ENCODE measurements at places on chromosomes 11 and 22.

DNA sequence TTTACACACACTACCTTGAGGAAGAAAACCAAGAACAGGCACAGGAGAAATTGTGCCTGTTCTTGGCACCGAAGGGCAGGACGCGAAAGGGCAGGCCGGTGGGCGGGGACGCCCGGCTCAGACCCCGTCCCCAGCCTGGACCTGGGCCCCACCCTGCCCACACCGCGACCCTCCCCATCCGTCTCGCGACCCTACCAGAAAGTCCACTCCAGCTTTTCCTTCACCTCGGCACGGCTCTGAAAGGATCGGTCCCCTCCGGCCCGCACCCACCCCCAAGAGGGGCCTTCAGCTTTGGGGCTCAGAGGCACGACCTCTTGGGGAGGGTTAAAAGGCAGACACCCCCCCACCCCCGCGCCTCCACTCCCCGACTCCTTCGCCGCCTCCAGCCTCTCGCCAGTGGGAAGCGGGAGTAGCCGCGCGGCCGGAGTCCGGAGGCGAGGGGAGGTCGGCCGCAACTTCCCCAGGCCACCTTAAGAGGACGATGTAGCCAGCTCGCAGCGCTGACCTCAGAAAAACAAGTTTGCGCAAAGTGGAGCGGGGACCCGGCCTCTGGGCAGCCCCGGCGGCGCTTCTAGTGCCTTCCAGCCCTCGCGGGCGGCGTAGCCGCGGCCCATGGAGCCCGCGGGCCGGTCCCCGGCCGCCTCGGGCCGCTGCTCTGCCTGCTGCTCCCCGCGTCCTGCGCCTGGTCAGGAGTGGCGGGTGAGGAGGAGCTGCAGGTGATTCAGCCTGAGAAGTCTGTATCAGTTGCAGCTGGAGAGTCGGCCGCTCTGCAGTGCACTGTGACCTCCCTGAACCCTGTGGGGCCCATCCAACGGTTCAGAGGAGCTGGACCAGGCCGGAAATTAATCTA is 4.4 kb downstream of the SEC14L6 start:
- no peak for DNase-seq

DNA sequence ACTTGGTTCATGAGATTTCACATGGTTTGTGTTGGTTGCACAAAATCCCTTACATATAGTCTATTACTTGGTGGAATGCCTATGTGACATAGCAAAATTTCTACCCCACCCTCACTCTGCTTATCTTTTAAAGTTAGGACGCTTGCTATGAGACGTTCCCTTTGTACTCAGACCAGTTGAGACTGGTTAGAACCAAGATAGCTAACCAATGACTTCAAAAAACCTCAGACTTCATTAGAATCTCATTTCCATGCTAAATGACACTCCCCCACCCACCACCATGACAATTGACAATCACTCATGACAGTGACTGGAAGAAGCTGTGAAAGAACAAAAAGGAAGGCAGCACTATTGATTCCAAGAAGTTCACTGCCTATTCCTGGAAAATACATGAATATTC is 313.6 kb downstream of the ETS1 start:
- no peak for DNase-seq

GRCh38 chr11:70398834-70399680 is 728 bp downstream of the CTTN start:
- DNase-seq: peak; percentile 24

GRCh38 chr22:46079093-46079860 is 71.0 kb upstream of the PPARA start:
- DNase-seq: peak; percentile 12

DNA sequence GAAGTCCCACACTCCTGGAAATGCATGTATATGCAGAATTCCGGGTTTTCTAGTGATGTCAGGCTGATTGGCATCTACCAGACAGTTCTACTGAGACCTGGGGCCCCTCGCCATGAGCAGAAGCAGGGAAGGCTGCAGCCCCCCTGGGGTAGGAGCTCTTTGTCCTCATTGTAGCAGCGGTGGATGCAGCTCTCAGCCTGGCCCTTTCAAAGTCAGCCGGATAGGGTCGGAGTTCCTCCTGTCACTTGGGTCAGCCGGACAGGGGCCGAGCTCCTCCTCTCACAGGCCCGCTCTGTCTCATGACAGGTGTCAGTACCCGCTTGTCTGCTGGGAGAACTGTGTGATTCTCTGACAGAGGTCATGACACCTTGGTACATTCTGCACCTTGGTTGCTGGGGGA is 30.0 kb downstream of the MRGPRD start:
- DNase-seq: no peak

- no peak for DNase-seq
Measured at GRCh38 chr11:105705786-105706530, 96.1 kb downstream of the GRIA4 start.

GRCh38 chr22:29386708-29387107 is 1.7 kb downstream of the AP1B1 start:
- DNase-seq: no peak

- no peak for DNase-seq
Measured at GRCh38 chr11:46277313-46277621, 195 bp upstream of the CREB3L1 start.

DNA sequence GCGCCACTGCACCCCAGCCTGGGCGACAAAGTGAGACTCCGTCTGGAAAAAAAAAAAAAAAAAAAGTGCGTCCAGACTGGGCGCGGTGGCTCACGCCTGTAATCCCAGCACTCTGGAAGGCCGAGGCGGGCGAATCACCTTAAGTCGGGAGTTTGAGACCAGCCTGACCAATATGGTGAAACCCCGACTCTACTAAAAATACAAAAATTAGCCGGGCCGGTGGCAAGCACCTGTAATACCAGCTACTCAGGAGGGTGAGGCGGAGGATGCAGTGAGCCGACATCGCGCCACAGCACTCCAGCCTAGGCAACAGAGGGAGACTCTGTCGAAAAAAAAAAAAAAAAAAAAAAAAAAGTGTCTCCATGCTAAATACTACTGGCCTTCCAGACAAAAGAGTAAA is 1.3 kb downstream of the USP28 start:
- no peak for DNase-seq

DNA sequence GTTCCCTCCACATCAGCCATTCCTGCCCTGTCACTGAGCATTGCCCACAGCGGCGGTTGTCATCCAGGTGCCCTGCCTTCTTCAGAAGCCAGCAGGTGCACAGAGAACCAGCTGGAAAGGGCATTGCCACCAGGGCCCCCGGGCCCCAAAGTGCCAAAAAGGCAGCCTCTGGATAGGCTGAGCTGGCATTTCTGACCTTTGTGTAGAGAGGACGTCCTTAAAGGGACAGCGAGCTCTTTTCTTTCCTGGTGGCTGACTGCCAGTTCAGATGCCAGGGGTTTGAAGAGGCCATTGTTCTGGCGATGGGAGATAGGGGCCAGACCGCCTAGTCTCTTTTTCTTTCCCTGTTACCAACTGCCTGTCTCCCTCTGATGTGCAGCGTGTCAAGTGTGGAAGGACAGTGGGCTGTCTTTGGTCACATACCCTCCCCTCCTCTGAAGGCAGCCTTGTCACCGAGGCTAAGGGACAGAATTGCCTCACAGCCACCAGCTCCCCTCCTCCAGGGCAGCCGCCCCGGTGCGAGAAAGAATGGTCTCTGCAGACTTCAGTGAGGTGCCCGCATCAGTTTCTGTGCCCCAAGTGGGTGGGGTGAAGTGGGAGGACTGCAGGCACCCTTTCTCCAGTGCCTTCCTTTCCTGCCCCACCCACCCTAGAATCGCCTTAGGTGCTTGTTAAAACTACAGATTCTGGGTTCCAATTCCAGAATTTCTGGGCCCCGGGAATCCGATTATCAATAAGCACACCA is 109.6 kb downstream of the SCN3B start:
- no peak for DNase-seq

- no peak for DNase-seq
Measured at GRCh38 chr11:130151196-130151595, 8.4 kb upstream of the ST14 start.

- DNase-seq: peak; percentile 27
Measured at GRCh38 chr11:43830928-43831440, 49.6 kb upstream of the ALKBH3 start.

DNA sequence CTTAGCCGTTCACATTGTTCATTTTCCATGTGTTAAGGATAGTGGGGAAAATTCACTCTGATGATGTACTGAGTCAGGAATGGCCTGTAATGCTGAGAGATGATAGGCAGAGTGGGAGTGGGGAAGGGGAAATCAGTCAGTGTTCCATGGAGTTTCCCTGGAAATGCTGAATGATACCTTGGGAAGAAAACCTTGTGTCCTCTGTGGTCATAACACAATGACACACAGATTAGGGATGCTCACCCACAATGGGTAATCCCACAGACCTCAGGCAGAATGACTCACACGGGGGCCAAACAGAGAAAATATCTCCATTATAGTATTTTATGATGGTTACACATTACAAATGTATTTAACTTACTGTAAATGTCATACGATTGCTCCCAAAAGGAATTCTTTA is 118.0 kb downstream of the SNX19 start:
- no peak for DNase-seq

GRCh38 chr11:31619980-31620379 is 110.4 kb downstream of the ELP4 start:
- DNase-seq: no peak

DNA sequence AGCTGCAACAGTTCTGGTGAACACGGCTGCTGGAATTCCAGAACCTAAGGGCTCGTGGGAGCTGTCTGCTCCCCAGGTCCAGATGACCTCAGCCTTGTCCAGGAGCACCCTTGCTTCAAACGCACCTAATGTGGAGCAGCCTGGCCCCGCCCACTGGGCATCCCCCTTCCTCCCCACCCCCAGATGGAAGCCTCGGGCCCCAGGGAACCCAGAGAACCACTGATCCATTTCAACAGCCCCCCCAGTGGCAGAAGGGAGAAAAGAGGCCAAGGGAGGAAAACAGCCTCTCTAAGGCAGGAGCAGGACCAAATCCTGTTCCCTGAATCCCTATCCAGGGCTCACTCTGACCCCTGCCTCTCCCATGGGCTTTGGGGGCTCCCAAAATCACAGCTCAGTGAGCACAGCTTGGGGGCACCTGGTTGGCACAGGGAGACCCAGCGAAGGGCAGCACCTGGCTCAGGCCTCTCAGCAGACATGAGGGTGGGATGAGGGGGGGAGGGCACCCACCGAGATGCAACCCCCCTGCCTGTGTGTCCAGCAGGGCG is 1.2 kb downstream of the CYTH4 start:
- DNase-seq: peak; percentile 56

DNA sequence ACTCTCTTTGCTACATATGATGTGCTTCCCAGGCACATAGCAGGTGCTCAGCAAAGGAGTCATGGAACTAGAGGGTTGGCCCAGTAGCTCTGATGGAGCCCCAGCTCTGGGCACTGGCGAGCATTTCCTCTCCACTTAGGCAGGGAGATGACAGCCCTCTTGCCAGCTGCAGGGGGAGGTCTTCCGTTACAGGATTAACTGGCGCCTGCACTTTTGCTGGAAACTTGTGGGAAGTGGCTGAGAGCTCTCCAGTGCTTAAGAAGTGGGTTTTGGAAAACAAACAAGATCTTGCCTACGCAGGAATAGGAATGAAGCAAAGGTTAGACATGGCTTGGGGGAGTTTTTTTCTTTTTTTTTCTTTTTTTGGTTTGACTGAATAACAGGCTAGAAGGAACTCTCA is 75.5 kb downstream of the MICAL2 start:
- no peak for DNase-seq

DNA sequence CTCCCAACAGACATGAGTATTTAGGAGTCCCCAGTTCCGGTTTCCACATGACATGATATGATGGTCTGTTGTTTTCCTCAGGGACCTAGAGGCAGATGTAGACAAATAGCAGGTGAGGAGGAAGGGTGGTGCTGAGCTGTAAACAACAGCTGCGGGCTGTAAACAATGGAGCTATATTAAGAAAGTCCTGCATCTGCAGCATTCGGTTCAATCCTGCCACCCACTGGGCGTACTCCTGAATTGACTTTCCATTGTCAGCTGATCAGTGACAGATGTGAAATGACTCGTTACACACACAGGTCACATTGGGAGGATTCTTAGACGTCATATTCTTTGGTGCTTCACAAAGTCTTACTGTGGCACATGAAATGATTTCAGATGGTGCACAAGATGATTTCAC is 26.8 kb upstream of the RAG1 start:
- peak; percentile 50 for DNase-seq

DNA sequence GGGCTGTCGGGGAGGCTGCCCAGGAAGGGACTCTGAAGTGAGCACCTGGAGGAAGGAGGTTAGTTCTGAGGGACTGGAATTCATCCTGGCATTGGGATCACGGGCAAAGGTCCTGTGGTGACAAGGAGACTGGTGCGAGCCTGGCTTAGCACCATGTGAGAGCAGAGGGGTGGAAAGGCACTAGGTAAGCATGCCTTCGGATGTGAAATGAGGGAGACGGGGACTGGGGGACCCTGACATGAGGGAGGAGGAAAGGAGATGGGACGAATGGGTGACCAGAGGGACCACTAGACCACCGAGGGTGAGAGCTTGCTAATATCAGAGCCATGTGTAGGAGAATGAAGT is 3.1 kb upstream of the VPREB1 start:
- no peak for DNase-seq

DNA sequence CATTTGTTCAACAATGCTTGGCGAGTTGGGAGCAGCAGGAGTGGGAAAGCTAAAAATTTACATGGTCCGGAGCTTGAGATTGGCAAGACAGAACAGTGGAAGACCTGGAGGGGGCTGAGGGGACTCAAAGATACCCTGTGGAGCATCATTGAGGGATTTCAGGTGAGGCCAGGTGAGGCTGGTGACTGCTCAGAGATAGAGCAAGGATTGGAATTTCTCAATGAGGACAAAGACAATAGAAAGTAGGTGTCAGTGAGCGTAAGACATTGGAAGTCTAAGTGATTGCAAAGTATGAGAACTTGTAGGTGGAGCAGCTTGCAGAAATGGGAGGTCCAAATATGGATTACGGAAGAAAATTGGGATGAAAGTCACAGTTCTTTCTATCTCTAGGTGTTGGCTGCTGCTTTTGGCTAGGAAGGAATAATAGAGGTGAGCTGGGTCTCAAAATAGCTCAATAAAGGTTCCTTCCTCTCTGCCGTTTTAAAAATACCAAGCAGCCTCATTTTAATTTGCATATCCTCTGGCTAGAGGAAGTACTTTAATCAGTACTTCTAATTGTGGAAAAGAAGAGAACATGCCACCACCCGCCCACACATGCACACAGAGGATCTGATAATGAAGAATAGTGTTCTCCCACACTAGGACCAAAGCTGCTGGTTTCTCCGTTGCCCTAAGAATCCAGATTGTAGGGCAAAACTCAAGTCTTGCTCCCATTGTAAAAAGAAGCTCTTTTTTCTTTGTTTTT is 41.8 kb upstream of the SORL1-AS1 start:
- DNase-seq: peak; percentile 30

GRCh38 chr22:28942801-28943500 is 59.6 kb downstream of the ZNRF3 start:
- DNase-seq: no peak

- peak; percentile 38 for DNase-seq
Measured at GRCh38 chr11:64028398-64029115, 7.2 kb upstream of the FLRT1 start.

DNA sequence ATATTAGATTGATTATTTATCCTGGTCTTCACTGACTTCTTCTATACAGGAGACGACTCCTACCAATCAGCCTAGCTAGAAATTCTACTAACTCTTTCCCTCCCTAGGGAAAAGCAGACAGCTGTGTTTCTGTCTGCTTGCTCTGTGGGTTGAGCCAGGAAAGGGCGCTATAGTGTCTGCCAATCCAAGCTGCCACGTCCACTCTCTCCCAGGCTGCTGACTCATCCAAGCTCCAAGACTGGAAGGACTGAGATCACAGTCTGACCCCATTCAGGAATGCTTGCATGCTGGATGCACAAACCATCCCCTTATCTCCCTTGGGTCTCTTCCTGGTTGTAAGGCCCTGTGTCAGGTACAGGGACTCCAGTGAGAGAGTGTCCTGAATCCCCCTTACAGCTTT is 955.6 kb downstream of the OPCML start:
- no peak for DNase-seq

- peak; percentile 27 for DNase-seq
Measured at GRCh38 chr11:1916132-1916985, 3.1 kb upstream of the TNNT3 start.

- peak; percentile 17 for DNase-seq
Measured at GRCh38 chr11:44266056-44266780, 43.7 kb downstream of the ALX4 start.

All from activated naive CD4-positive, alpha-beta T cell treated with anti-CD3 and anti-CD28 coated beads, Interleukin-2, amount 10 ng/mL, durations not matched to agents 7 days and 5 days (primary cell).